Nucleus accumbens (tissue), 56 donors: ENCODE measurements at places on chromosomes 13 and 19.

- DNase-seq: no peak
These were observed 60.8 kb downstream of the AP1M1 start for GRCh38 chr19:16258440-16258903.

DNA sequence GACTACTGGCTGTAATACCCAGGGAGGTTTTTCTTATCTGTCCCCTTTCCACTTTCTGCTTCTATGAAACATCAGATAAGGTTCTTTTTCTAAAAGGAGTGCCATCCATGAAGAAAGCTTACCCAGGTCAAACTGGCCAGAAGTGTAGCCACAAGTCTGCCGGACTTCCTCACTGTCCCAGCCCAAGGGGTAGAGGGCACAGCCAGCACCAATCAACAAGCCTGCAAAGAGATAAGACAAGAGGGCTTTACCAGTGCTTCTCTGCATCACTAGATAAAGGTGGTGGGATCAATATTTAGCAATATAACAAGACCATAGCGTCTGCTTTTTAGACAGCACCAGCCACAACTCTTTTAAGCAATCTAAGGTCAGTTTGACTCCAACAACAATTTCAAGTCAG is 224.7 kb downstream of the LHFPL6 start:
- DNase-seq: no peak

GRCh38 chr19:55156202-55157063 is 1.1 kb downstream of the TNNI3 start:
- no peak for DNase-seq

- no peak for DNase-seq
These were observed 13.6 kb upstream of the SLC15A1 start for GRCh38 chr13:98765996-98766519.

GRCh38 chr19:55673465-55673864 is 1.6 kb upstream of the EPN1 start:
- no peak for DNase-seq

DNA sequence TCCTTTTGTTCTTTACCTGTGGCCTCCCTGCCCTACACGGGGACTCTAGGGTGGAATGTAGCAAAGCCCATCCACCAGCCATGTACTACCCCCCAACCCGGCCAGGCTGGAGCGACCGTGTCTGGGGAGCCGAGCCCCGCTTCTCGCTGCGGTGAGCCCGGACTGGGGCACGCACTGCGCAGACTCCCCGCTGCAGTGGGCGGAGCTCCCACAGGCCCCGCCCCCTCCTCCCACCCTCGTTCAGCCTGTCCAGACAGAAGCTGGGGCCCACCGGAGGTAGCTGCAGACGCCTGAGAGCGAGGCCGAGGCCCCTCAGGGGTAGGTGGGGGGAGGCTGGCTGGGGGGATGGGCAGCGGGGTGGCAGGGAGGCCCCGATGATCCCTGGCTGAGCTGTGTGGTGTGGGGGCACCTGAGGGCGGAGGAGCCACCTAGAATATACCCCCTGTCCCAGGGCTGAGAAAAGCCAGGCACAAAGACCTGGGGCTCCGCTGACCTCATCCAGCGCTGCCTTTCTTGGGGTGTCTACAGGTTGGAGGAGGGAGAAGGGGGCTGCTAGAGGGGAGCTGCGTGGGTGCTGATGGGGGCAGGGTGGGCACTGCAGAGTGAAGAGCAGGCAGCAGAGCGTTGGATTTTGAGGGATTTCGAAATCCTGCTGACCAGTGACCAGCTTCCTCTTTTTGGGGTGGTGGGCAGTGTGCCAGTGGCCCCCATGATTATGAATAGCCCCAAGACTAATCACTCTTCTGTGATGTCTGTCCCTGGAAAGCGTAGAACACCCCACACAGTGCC is 17.3 kb downstream of the PLD3 start:
- peak; percentile 39 for DNase-seq

GRCh38 chr19:12769689-12770088 is 5.7 kb downstream of the HOOK2 start:
- DNase-seq: no peak

DNA sequence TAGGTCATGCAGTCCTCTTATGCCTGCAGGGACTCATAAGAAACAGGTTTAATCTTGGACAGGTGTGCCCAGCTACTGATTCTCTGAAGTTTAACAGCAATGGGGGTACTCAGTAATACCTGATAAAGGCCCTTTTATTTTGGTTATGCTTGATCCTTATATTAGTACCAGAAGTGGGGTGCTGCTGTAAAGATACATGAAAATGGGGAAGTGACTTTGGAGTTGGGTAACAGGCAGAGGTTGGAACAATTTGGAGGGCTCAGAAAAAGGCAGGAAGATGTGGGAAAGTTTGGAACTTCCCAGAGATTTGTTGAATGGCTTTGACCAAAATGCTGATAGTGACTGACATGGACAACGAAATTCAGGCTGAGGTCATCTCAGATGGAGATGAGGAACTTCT is 14.6 kb upstream of the TMTC4 start:
- DNase-seq: no peak

DNA sequence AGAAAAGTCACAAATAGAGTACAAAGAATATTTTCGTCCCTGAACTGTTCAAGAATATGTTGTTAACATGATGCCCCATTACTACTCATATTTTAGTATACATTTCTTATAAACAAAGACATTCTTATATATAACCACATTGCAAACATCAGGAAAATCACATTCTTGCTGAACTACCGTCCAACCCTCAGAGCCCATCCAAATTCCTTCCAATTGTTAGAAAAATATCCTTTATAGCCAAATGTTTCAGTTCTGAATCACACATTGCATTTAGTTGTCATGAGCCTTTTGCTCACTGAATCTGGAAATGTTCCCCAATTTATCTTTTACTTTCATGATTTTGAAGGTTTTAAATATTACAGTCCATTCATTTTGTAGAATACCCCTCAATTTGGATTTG is 467.8 kb upstream of the ARGLU1 start:
- no peak for DNase-seq

GRCh38 chr19:7652061-7652641 is 15.2 kb downstream of the STXBP2 start:
- DNase-seq: peak; percentile 86

DNA sequence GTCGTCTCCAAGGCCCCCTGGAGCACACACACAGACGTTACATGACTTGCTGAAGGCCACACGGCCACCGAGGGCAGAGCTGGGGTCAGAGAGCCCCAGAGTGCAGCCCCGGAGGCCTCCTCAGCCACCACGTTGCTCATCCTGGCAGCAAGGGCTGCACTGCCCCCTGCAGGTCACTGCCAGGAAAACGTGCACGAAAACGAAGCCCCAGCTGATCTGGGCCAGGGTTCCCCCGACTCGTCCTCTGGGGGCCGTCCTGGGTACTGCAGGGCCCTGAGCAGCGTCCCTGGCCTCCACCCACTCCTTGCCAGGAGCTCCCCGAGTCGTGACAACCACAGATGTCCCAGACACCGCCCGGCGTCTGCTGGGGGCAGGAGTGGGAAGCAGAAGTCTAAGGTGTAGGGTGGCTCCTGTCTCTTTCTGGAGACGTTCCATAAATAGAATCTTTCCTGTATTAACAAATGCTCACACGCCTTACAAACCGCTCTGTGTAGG is 3.4 kb downstream of the TPGS1 start:
- DNase-seq: peak; percentile 73

DNA sequence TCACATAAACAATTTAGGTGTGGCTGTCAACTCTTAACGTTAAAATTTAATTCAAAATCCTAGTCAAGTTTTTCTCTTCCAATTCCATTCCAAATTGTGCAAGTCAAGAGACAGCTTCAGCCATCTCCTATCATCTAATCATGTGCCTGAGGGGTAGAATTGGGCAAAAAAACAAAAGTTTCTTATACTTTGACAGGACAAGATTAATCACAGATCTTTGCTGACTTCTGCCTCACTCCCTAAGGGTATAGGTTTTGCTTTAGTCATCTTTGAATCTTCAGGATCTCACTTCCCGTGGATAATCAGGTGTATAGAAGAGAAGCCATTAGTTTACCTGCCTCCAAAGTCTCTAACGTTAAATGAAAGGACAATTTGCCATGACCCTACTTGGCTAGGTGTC is 24.6 kb downstream of the RNF17 start:
- DNase-seq: no peak

- DNase-seq: no peak
These were observed 59.8 kb upstream of the C1QTNF9 start for GRCh38 chr13:24249624-24250023.

DNA sequence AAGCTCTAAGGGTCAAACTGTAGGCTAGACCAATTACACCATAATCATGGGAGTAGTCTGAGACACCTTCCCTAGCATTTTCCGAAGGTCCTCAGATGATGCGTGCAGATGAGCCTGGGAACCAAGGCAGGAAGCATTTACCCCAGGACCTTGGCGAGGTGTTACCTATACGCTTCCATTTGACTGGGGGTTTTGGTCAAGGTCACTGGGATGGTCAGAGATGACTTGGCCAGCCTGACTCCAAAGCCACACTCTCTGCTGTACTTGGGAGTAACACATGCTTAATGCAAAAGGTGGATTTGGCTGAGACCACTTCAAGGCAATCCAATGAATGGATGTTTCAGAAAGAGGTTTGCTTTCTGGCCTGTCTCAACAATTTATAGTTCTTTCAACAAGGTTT is 98.9 kb upstream of the IRS2 start:
- no peak for DNase-seq

- no peak for DNase-seq
These were observed 799 bp upstream of the C1QTNF9B start for GRCh38 chr13:23898101-23898500.

DNA sequence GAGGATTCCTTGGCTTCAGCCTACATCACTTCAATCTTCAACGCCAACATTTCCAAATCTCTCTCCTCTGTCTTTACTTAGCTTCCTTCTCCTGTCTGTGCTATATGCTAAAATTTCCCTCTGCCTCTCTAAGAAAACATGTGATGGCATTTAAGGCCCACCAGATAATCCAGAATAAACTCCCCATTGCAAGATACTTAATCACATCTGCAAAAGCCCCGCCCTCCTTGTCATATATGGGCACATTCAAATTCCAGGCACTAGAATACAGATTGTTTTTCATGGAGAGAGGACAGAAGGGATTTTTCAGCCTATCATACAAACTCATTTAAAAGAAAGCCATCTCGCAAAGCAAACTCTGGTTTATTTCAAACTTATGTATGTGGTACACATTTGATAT is 16.2 kb downstream of the ARGLU1 start:
- no peak for DNase-seq

DNA sequence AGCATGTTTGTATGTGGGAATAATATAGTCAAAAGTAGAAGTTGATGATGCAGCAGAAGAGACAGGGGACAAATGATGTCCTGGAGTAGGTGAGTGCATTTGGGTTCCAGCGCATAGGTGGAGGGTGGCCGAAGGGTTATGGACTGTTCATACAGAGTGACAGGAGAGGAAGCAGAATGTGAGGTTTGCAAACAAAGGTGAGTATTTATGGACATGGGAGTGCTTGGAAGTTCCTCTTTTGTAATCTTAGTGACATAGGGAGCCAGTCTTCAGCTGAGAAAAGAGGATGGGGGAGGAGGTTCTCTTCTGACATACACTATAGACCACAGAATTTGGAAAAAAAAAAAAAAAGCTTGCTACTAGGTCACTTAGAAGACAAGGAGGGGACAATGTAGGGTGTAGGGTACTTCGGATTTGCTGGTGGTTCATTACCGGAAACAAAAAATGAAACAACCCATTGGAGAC is 331.6 kb downstream of the DLEU7 start:
- DNase-seq: no peak

GRCh38 chr13:105107781-105108180 is 1427.7 kb downstream of the EFNB2 start:
- DNase-seq: no peak

DNA sequence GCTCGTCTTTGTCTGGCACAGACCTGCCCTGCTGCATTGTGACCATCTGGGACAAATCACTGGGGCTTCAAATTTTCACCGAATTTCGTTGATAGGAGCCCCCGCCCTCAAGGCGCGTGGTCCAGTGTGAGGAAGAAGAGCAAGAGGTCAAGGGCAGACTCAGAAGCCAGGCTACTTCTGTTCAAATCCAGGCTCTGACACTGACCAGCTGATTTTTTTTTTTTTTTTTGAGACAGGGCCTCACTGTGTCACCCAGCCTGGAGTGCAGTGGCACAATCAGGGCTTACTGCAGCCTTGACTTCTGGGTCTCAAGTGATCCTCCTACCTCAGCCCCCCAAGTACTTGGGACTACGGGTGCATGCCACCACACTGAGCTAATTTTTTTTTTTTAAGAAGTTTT is 7.2 kb downstream of the SYNGR4 start:
- DNase-seq: no peak

- no peak for DNase-seq
These were observed 220.5 kb downstream of the RBM26 start for GRCh38 chr13:79185580-79185979.

- no peak for DNase-seq
These were observed 2.8 kb upstream of the PNMA8A start for GRCh38 chr19:46474211-46474610.

DNA sequence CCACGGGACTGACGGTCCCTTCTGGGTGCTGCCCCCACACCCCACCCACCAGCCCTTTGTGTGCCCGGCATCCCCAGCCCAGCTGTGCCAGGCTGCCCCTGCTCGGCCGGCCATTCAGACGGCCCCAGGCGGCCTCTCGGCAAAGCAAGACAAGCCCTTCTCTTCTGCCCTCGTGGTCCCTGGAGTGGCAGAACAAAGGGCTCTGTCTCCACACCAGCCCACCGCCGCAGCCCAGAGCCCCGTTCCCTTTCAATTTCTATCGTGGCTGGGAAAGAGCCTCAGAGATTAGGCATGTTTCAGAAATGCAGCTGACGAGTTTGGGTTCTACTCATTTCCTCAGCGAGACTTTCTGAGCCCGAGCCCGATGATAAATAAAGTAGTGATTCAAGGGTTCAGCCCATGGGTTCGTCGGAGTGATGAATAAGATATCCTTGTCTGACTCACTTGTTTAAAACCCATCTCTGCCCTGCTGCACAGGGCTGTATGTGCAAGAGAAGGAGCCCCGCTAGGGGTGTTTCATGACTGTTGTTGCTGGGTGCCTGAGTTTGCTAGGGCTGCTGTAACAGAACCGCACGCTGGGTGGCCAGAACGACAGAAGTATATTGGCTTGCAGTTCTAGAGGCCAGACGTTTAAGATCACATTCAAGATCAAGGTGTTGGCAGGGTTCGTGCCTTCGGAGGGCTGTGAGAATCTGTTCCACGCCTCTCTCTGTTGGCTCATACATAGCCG is 4.3 kb downstream of the MYO9B start:
- DNase-seq: peak; percentile 27

DNA sequence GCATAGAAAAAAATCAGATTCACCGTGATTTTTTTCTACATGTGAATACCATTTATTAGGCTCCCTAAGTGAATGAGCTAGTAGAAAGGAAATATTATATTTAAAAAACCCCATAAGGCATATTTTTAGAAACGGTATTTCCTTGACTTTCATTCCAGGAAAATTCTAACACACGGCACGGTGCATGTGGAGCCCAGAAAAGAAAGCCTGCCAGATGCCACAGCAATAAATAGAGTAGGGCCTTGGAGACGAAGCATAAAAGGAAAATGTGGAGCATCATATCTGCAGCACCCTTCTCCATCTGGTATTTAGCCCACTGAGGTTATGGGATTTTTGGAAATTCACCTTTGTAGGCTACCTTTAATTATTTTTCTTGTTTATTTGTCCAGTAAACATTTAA is 314.4 kb downstream of the ENOX1 start:
- DNase-seq: no peak
